ENCODE measurements at places on chromosomes 16 and 17. TPM values are rescaled to one million over a fixed set of nuclear protein-coding genes. Genes with fewer than 3 reads are reported as not detected.
A peak's percentile ranks its signal among the peaks of the same experiment; 100 is the strongest.

GRCh38 chr16:54504372-54504771 is 217.8 kb upstream of the IRX3 start:
- DNase-seq: peak; percentile 32
- H3K27me3 ChIP-seq: no peaks in the 10 kb centered on the region
- no peaks in the 10 kb centered on the region for H3K36me3 ChIP-seq
- peaks cover 15% of the 10 kb centered on the region for H3K4me1 ChIP-seq

- no peak for DNase-seq
- peaks cover 15% of the 10 kb centered on the region for H3K4me1 ChIP-seq
- H3K27me3 ChIP-seq: no peaks in the 10 kb centered on the region
- no peaks in the 10 kb centered on the region for H3K36me3 ChIP-seq
- H3K27ac ChIP-seq: peak overlapping the region; percentile 36
Observed at GRCh38 chr17:57419940-57420550, 163.7 kb downstream of the MSI2 start.

GRCh38 chr16:4319454-4320421 is 3.9 kb downstream of the GLIS2 start:
- peaks cover 84% of the 10 kb centered on the region for H3K4me1 ChIP-seq
- H3K27me3 ChIP-seq: no peaks in the 10 kb centered on the region
- peak; percentile 46 for DNase-seq
- H3K36me3 ChIP-seq: no peaks in the 10 kb centered on the region
- peak overlapping the region; percentile 11 for H3K27ac ChIP-seq
- H3K4me3 ChIP-seq: no peak overlapping the region

DNA sequence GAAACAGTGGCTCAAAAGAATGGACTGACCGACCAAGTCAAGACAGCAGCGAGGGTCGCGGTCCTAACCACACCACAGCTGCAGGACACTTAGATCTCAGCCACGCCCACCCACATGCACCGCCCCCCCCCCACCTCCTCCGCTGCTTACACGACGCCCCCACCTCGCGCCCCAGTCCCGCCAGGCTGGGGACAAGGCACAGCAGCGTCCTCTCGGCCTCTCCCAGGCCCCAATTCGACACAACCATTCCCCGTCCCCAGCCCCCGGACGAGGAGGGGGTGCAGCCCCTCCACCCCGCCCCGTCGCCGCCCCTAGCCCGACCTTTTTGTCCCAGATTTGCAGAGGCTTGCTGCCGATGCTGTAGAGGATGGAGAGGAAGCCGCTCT is 477 bp downstream of the CFAP20 start:
- DNase-seq: no peak
- H3K4me1 ChIP-seq: peaks cover 46% of the 10 kb centered on the region

DNA sequence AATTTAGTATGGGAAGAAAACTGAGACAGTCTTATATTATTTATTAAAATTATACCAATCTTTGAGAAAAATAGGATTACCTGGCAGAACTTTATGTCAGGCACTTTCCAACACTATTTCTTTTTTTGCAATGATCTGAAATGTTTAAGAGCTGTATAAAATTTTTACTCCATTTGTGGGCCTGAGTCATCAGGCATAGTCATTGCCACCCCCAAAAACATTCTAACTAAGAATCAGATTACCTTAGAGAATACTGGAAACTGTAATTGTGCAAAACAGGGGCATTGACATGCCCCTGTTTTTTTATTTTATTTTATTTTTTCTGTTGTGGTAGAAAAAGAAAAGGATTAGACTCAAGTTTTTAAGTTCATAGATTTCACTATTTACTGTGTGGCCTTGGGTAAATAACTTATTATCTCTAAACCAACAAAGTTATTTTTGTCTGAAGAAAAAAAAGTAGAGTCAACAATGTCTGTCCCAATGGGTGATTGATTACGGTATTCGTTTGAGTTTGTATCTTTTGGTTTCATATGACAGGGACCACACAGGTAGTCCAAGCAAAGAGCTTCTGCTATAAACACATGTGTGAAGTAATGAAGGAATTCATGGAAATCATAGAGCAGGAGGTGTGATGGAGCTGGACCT is 24.6 kb downstream of the VAT1L start:
- H3K27me3 ChIP-seq: no peaks in the 10 kb centered on the region
- no peaks in the 10 kb centered on the region for H3K36me3 ChIP-seq
- DNase-seq: no peak
- H3K4me3 ChIP-seq: no peak overlapping the region
- H3K27ac ChIP-seq: no peak overlapping the region
- H3K4me1 ChIP-seq: no peaks in the 10 kb centered on the region

Gene CA7
- not detected for polyA plus RNA-seq

Gene HOXB7
- 20.3 TPM for polyA plus RNA-seq

Gene SLC5A10
- 0.24 TPM for polyA plus RNA-seq

All from adrenal gland (tissue), 19 donors.